ENCODE measurements at places on chromosomes 1 and 21.

GRCh38 chr1:231931846-231932454 is 305.4 kb downstream of the DISC1 start:
- no peak for DNase-seq

GRCh38 chr1:78743626-78744025 is 94.0 kb downstream of the IFI44 start:
- no peak for DNase-seq

GRCh38 chr1:83058327-83058726 is 940.6 kb downstream of the TTLL7 start:
- DNase-seq: no peak

- DNase-seq: no peak
Observed at GRCh38 chr1:6580593-6581409, 1.0 kb downstream of the ZBTB48 start.

- no peak for DNase-seq
Observed at GRCh38 chr1:219085082-219085481, 88.6 kb upstream of the LYPLAL1 start.

DNA sequence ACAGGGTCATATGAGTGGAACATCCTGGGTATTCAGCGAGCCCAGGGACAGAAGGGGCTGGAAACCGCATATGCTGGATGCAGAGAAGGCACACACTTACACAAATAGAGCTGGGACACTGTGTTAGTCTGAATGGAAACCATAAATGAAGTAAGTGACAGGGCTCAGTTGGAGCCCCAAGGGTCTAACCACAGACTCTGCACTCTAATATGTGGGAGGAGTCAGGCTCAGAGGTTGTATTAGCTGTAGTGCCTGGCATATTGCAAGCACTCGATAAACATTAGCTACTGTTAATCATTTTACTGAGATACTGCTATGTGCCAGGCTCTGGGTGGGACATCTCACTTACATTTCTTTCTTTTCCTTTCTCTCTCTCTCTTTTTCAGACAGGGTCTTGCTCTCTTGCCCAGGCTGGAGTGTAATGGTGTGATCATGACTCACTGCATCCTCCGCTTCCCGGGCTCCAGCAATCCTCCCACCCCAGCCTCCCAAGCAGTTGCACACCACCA is 6.5 kb upstream of the OLIG1 start:
- no peak for DNase-seq

DNA sequence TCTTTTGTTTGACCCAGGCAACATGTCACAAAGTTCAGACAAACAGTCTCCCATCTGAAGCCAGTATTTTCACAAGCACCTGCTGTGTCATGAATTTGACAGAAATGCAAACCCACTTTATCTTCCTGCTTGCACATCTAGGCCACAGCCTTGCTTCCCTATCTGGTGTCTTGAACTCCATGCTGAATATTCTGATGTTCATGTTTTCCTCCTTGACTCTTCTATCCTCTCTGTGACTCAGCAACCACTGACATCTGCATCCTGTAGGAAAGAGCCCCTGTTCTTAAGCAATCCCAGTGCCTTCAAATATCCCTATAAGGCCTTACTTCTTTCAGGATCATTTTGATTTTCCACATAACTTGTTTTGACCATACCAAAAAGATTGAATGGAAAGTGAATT is 6.5 kb downstream of the CD55 start:
- DNase-seq: no peak

GRCh38 chr21:44304011-44304616 is 4.3 kb downstream of the PFKL start:
- DNase-seq: no peak

DNA sequence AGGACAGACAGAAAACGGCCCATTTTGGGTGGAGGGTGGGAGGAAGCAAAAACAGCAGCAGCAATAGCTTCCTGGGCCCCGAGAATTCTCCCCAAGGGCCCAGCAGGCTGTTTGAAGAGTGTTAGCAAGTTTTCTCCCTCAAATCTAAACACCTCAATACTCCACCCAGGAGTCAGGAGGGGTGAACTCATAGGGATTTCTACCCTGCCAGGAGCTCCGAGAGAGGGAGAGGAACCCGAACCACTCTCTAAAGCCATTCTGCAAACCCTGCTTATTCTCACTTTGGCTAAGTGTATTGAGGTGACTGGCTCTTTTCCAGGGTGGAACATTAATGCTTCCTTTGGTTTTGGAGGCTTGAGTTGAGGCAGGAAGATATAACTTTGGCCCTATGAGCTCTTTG is 55.6 kb upstream of the PPM1J start:
- no peak for DNase-seq

- no peak for DNase-seq
Observed at GRCh38 chr21:34072145-34073031, 990 bp upstream of the MRPS6 start.

- no peak for DNase-seq
Observed at GRCh38 chr21:42496839-42497202, 797 bp upstream of the RSPH1 start.

- DNase-seq: no peak
Observed at GRCh38 chr1:89484092-89485038, 40.3 kb upstream of the LRRC8B start.

DNA sequence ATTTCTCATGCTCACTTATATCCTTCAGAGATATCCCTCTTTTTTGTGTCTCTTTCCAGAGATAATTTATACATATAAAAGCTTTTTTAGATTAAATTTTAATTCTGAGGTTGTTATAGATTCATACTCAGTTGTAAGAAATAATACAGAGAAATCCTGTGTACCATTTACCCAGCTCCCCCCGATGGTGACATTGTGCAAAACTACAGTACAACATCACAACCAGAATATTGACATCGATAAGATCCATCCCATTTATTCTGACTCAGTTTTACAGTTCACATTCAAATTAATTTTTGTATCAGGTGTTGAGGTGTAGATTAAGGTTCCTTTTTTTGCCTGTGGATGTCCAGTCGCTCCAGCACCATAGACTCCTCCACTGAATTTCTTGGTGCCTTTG is 14.3 kb downstream of the DMRTB1 start:
- DNase-seq: no peak

- no peak for DNase-seq
Observed at GRCh38 chr1:92038695-92039346, 9.0 kb downstream of the EPHX4 start.

DNA sequence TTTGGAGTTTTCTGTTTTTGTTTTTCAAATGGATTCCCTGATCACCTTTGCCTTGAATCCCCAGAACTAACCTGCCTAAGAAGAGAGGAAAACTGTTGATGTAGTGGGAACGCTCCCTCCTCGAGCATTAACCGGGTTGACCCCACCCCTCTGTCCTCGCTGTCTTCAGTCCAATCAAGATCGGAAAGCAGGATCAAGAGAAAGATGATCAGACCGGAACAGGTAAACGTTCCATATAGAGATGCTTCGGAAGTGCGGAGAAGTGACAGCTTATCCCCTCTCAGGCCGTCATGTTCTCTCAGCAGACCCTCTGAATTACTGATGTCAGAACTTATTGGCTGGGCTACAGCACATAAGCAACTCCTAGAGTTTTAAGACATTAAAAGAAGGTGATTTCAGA is 800 bp upstream of the FAM163A start:
- DNase-seq: no peak

DNA sequence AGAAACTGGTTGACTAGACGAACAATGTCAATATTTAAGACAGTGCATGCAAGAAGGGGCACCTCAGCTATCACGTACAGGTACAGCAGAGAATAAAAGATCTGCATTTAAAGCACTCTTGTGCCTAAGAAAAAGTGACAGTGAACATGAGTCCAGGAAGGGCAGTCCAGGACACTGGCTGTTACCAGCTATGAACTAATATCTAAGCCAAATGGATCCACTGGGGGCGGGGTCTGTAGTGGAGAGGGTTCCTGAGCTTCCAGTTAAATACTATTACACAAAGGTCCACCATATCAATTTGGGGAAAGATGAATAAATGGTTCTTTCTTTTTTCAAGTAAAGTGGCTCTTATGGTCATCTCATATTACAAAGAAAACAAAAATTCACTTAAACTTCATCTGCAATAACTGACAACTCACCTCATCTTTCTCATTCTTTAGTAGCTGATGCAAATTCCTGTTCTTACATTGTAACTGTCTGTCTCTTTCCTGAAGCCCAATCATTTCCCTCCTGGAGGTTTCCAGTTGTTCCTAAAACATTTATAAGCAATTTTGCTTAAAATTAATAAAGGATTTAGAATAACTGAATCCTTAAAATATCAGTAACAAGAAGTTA is 24.5 kb downstream of the SSX2IP start:
- DNase-seq: no peak

GRCh38 chr1:98110674-98111073 is 189.8 kb upstream of the DPYD start:
- DNase-seq: no peak

DNA sequence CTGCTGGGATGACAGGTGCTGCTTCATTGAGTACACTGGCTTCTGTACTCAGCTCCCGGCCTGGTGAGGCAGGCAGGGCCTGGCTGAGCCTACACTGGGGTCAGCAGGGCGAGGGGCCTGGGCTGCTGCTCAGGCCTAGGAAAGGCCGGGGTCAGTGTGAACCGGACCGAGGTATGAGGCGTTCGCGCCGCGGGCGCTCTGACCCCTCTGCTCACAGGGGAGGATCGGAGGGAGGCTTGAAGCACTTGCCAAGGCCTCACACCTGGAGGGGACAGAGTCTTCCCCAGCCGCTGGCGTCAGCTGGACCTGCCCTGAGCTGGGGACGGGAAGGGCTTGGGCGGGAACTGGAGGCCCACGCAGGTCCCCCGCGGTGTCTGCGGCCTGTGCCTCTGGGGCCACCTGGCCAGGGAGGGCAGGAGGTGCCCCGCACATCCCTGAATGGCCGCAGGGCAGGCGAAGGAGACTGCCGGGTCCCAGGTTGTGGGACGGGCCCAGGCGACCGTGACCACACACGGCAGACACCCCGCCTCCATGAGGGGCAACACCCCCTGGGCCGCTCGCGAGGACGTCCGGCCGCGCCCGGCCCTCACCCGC is 466 bp downstream of the PEX10 start:
- no peak for DNase-seq

DNA sequence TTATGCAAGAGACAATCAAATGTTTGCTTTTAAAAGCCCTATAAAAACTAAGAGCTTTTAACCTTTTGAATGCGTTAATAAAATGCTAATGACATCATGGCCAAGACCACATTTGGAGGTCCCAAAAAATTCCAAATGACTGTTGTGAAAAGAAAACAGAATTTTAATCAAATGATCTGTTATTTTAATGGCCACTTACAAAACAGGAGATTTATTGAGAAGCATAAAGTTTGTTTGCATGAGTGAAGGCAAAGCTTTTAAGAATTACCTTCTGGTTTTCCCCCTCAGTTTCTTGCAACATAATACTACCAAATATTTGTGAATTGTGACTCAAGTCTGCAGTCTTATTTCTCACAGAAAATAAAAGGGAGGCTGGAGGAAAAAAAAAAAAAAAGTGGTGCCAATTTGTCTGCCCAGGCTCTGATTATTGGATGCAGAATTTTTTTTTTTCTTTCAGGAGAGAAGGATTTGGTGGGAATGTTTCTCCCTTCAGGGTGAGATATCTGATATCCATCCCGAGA is 60.7 kb downstream of the GORAB start:
- DNase-seq: no peak

DNA sequence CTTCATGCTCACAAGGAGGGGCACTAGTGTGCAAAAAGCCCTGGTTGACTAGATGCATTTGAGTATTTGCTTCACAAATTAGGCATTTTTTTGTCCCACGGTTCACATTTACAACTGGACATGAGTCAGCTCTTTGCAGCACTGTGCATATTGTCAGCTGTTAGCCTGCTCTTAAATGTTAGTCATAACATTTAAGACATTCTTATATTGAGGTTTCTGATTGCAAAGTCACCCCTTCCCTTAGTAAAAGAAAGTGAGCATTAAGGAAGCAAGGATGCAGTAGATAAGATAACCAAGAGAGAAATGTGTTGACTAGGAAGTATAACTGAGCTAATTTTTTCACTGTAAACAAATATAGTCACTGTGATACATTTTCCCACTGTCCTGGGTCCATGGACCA is 132.6 kb upstream of the CTTNBP2NL start:
- no peak for DNase-seq

DNA sequence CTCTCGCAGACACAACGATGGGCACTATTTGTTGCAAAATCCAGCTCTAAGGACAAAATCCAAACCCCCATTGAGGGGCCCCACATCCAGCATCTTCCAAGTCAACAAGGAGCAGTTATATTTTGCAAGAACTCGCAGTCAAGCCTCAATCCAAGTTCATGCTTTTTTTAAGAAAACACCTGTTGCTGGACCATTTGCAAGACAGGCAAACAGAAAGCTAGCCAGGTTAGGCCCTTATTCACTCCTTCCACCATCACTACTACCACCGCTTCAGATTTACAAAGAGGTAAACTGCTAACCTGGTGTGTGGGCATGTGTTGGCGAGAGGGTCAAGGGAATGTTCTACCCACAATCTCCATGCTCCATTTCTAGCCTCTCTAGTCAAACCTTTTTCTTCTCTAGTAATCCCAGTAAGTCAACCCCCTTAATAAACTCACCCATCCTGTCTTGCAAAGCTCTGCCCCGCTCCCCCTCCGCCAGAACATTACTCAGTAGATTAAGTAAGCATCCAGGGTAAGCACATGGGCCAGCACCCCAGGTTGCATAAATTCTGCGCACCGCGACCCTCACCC is 703 bp downstream of the ERI3 start:
- DNase-seq: no peak

- DNase-seq: no peak
Observed at GRCh38 chr1:76942549-76942948, 75.3 kb downstream of the ST6GALNAC5 start.

- no peak for DNase-seq
Observed at GRCh38 chr1:231032963-231033362, 7.1 kb downstream of the FAM89A start.

DNA sequence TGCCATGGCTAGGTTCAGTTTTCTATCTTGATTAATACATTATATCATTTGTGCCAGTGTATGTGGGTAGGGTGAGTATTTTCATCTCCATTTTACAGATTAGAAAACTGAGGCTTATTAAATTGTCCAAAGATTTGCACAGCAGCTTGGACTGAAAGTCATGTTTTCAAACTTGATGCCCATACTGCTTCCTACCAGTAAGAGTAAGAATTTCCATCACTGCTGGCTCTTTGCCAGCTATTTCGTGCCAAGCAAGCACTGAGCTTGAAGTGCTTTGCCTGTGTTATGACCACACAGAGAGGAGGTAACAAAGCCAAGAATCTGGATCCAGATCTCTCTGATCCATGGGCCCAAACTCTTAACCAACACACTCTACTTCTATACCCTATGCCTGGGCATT is 295.0 kb downstream of the VAV3 start:
- DNase-seq: no peak

DNA sequence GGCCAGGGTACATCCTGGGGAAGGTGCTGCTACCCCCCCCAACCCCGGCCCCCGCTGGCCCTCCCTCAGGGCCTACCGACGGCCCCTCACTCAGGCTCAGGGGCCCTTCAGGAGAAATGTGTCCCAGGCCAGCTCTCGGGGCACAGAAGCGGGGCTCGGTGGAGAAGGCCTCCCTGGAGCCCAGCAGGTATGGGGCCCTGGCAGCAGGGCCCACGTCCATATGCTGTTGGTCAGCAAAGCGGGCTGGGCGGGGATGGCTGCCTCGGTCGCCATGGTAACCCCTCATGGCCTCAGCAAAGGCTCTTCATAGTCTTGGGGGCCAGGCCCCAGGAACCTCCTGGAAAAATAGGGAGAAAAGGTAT is 24.4 kb downstream of the DLGAP3 start:
- DNase-seq: no peak
